ENCODE measurements at places on chromosomes 12 and 14.

GRCh38 chr14:65184032-65184764 is 81.9 kb upstream of the MAX start:
- no peak for DNase-seq

- no peak for DNase-seq
These were observed 85.0 kb downstream of the KIF26A start for GRCh38 chr14:104223101-104224041.

GRCh38 chr12:119147847-119148448 is 30.8 kb upstream of the HSPB8 start:
- no peak for DNase-seq

GRCh38 chr14:105219753-105220152 is 28.6 kb upstream of the BTBD6 start:
- no peak for DNase-seq

DNA sequence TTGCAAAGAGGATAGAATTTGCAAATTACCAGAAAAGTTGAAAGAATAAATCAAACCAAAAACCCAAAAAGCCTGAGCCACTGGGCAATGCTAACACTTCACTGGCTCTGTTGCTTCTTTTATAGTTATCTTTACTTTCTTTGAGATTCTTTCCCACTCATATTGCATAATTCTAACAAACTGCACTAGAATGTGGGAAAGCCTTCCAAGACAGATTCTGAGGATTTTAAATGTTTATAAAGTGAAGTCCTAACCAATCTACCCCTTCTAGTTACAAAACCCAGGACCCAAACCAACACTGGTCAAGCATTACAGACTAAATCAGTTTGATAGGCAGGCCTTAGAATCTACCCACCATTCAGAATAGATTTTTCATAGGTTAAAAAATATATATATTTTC is 150.9 kb downstream of the MED13L start:
- no peak for DNase-seq

DNA sequence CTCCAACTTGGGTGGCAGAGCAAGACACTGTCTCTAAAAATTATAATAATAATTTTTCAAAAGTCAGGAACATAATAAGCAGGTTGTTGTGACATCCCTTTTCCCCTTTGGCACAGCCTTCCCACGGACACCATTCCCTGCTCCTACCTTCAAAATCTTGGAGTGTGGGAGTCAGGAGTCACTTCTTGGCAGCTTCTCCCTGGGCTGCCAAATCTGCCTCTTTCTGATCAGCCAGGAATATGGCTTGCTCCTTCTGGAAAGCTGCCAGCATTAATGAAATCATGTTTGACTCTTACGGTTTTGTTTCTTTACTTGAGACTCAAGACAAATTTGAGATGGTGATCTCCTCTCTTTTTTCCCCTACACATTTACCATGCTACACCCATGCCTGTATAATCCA is 391.4 kb upstream of the SYT1 start:
- no peak for DNase-seq

DNA sequence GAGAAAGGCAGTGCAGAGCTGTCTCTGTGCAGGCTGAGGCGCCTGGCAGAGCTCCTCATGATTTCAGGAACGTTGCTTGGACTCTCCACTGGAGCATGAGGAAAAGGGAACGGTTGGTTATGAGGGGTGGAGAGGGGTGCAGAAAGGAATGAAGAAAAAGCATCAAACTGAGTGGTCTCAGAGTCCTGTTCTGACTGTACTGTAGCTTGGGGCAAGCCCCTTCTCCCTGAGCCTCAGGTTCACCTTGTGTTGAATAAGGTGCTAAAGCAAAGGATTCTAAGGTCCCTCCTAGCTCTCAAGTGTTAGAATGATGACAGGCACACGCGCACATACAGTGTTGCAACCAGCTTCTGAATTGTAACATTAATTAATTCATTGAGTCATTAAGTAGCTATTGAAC is 125.2 kb upstream of the PARP11 start:
- DNase-seq = no peak

- DNase-seq = no peak
These were observed 115.0 kb upstream of the MDM1 start for GRCh38 chr12:68446901-68447796.

All from naive thymus-derived CD8-positive, alpha-beta T cell (primary cell).